ENCODE measurements at places on chromosomes 12 and 14.
A peak's percentile ranks its signal among the peaks of the same experiment; 100 is the strongest.

DNA sequence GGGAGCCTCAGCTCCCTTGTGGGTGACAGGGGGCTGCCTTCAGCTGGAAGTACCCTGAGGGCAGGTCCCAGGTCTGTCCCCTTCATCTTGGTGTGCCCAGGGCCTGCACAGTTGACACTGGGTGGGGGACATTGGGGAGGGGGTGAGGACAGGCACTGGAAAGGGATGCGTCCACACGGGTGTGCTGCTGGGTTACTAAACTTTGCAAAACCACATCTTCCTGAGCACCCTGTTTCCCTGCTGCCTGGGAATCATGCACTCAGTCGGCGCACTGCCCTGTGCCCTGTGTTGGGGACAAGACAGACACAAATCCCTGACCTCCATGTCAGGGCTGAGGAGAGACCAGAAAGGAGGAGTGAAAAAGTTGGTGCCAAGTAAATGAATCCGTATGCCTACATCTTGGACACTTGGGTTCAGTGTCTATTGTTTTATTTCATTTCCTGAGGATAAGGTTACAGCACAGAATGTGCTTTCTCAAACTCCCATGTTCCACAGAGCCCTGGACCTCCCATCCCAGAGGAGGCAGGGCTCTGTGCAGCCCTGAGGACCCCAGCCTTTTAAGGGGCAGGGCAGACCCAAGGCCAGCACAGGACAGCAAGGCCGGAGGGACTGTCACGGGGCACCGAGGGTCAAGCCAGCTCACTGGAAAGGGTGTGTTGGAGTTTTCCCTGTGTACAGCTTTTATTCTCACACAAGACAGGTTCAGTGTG is 2.9 kb upstream of the SLC25A29 start:
- no peak for DNase-seq

- DNase-seq: peak; percentile 43
These were observed 48.5 kb downstream of the BAZ2A start for GRCh38 chr12:56581418-56582145.

GRCh38 chr12:90712671-90713070 is 242.3 kb downstream of the CCER1 start:
- DNase-seq: no peak

- DNase-seq: no peak
These were observed 10.9 kb upstream of the ITGB7 start for GRCh38 chr12:53217931-53218307.

- peak; percentile 26 for DNase-seq
These were observed 1049.0 kb downstream of the VRK1 start for GRCh38 chr14:97846156-97846555.

DNA sequence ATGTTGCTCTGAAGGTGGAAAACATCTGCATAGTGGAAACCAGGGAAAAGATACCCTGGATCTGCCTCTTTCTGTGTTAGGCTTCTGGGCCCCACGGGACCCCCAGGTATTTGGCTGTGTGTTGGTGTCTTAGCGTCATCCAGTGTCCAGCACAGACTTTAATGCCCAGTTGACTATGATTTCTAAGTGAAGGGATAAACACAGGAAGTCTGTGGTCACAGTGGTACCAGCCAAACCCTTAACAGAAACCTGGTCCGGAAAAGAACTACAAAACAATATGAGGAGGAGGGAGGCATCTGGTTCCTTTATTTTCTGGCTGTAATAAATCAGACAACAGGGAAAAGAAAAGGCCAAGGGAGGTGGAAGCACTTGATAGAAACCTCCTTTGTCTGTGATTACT is 56.4 kb downstream of the CMKLR1 start:
- no peak for DNase-seq

DNA sequence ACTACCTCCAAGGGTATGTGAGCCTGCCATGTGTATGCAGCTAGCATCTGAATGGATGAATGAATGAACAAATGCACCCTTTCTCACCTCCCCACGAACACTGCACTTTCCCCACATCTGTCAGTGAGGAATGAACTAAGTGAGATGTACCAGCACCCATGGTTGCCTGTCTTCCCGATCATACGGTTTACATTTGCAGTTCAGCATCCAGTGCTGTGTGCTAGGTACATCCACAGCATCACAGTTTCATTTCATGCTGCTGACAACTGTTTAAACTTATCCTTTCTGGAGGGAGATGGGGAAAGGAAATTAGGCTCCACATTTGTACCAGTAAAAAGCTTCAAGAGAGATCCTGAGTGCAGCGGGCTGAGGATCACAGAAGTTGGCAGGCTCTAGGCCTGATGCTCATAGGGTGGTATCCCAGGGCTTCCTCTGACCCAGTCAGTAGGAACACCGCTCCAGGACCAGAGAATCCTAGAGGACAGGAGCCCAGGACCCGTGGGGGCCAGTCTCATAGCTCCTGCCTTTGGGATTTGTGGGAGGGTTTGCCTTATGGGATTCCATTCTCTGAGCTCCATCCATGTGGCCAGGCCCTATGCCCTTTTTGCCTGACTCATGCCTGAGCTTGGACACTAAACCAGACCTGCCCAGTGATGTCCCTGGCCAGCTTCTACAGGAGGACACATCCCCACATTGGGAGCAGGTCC is 294.5 kb downstream of the CACNA1C start:
- no peak for DNase-seq

DNA sequence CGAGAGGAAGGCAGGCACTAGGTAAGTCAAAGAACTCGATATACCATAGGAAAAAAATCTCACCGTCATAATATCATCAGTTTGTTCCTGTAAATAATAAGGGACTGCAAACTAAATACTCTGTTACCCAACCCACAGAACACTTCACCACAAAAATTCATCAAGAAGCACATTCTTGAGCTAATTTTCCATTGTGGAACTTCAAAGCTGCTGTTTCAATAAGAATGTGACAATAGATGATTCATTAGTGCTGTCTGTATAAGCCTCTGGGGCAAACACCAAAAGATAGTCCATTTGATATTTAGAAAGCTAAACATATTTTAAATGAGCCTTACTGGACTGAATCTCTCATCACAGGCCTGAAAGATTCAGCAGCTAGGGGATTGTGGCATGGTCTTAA is 219.4 kb downstream of the KSR2 start:
- DNase-seq: no peak

GRCh38 chr12:70040141-70040540 is 203.1 kb upstream of the CNOT2 start:
- DNase-seq: no peak

DNA sequence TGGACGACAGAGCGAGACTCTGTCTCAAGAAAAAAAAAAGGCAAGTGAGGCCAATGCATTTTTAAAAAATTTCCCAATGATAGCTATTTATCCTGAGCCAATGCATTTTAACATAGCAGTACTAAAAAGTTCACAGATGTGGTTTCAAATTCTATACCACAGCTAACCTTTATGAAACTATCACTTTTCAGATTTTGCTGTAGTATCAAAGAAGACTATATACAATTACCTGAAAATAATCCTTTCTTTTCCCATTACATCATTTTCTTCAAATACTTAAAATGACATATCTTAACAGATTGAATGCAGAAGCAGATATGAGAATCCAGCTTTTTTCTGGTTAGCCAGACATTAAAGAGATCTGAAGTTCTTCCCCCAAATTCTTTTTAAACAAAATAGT is 13.2 kb downstream of the ATF7 start:
- no peak for DNase-seq

DNA sequence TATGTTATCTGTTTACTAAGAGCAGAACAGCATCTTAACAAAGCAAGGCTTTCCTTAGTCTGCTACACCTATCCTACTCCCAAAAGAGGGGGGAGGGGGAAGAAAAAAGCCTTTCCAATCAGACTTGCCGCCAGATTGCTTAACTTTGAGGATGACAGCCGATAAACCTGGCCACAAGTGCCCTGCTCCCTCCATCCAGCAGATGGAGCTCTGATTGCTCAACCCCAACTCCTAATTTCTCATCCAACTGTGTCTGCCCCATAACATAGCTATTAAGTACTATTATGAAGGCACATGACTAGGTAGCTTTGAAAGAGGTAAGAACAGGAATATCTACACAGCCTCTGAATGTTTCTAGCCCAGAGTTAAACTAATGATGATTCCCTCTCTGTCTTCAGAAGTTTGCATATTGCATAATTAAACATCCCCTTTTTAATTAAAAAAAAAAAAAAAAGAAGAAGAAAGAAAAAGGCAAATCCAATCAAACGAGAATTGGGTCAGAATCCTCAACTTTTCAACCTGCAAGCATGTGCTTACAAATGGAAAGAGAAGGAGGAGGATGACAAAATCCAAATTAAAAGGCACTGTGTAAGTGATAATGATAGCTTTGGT is 247.4 kb downstream of the GALC start:
- DNase-seq: no peak

DNA sequence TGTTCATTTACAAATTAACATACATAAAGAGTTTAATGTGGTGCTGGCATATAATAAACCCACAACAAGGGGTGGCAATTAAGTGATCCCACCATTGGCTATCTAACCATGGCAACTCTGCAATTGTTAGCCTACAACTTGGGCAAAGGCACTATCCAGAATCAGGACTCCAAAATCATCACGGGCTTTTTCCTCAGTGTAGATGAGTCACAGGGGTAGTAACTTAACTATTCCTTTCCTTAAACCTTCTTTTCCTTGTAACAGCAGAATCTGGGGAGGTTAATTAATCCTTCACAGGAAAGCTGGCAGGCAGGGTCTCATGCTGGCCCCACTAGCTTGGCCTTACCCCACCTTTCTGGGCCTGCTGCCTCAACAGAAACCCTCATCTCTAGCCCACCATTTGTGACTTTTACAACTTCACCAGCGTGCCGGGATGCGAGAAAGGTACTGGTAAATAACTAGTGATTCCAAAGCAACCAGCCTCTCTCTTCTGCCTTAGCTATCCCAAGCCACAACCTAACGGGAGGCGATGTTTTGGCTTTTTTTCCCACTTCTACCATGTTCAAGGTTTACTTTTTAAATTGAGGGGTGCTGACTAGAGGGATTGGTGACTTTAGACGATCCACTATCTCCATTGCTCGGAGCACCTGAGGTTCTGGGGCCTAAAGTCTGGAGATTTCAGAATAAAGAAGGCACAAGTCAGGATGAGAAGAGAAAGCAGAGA is 744 bp downstream of the ATP5MC2 start:
- DNase-seq: peak; percentile 29

DNA sequence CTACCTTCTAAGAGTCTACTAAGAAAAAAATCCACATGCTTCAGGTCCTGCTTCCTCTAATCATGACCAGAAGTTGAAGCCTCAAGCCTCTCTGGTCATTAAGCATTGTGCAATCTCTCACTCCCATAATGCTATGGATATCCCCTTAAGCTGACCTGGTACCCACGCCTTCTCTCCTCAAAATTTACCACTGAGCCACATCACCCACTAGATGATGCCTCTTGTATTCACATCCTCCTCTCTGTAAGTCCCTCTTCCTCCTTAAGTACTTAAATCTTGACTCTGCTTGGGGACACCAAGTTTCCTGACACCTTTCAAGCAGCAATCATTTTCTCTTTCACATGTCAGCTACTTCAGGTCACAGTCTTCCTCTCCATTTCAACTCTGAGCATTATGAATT is 9.8 kb downstream of the GALNT4 start:
- DNase-seq: no peak

DNA sequence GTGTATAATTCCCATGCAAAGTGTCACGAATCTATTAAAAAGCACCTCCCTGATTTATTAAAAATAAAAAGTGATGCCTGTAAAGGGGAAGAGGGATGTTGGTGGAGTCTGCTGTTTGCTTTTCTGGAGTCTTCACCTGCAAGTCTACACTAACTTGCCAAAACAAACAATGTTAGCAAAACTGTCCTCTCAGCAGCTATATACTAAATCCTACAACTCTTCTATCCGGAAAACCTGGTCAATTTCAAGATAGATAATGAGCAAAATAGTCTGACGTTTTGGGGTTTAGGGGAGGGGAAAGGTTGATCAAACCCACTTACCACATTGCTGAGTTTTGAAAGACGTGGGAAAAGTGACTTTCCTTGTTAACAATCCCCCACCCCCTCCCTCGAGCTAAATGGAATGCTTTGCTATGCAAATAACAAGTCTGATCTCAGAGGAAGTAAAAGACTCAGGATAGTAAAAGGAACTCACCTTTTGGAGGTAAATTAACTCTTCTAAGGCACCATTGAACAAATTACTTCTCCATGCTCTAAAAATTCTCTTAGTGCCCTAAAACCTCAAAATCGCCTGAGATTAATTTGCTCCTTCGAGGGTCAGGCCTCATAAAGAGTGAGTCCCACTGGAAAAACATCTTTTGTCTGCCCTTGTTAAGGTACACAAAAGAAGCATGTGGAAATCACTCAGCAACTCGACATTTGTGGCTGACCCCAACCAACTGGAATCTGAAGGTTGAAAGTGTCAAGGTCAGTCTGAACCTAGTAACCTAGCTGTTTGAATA is 13.5 kb downstream of the BMP4 start:
- no peak for DNase-seq

GRCh38 chr12:42222724-42223123 is 15.3 kb downstream of the YAF2 start:
- no peak for DNase-seq

DNA sequence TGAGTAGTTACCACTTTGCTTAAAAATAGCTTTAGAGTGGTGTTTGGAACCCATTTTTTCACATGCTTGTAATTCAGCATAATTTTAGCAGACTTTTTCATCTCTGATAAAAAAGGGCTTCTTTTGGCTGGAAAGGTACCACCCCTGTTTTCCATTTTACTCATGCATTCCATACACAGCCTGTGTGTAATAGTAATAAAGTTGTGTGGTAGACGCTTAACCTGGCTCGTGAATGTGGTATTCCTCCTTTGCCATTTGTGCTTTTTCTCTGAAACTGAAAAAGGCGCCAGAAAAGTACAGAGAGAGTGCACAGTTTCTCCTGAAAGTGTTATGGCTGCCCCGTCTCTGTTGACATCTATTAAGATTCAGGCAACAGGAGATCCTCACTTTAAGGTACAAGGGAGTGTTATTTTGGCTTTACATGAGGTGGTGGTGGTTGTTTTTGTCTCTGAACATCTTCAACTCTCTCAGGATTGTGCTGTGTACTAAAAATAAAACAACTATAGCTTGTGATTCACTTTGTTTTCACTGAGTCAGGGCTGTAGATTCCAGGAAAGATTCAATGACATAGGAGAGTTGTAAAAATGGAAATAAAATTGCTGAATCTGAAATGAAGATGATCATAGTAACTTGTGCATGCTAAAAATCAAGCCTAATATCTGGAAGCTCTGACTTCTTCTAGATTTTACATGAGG is 45.6 kb upstream of the MIS18BP1 start:
- DNase-seq: no peak

DNA sequence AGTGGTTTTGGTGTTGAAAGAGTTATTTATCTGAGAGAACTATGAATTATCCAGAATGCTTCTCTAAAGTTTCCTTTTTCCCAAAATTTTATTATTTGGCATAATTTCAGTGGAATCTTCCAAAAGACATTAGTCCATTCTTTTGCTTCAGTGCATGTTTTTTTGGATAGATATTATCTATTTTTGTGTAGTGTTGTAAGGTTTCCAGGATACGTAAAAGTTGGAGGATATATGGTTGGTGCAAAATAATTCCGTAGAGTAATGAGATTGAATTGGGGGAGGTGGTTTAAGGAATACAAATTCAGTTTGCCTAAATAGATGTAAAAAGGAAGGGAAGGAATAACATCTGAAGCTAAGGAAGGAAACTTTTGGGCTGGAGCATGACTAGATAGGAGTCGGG is 186.6 kb downstream of the RGS6 start:
- no peak for DNase-seq

All from activated T-cell treated with anti-CD3 and anti-CD28 coated beads, Interleukin-2, amount 50 U/mL, for 48 hours (primary cell).